ENCODE measurements at places on chromosomes 5 and 9.

- H3K36me3 ChIP-seq = no peaks in the 10 kb centered on the region
- DNase-seq = no peak
- H3K27ac ChIP-seq = peak overlapping the region; percentile 41
- peaks cover 37% of the 10 kb centered on the region for H3K4me1 ChIP-seq
- H3K4me3 ChIP-seq = peak overlapping the region; percentile 40
- H3K27me3 ChIP-seq = no peaks in the 10 kb centered on the region
Measured at GRCh38 chr5:56818450-56819037, 3.2 kb downstream of the MAP3K1 start.

GRCh38 chr9:120099065-120099464 is 480.9 kb downstream of the CDK5RAP2 start:
- H3K4me3 ChIP-seq = no peak overlapping the region
- H3K27ac ChIP-seq = no peak overlapping the region
- no peak for DNase-seq
- H3K27me3 ChIP-seq = no peaks in the 10 kb centered on the region
- no peaks in the 10 kb centered on the region for H3K4me1 ChIP-seq
- no peaks in the 10 kb centered on the region for H3K36me3 ChIP-seq

GRCh38 chr9:114307899-114308267 is 15.0 kb upstream of the ORM1 start:
- H3K36me3 ChIP-seq = no peaks in the 10 kb centered on the region
- H3K27ac ChIP-seq = no peak overlapping the region
- H3K27me3 ChIP-seq = peaks cover 33% of the 10 kb centered on the region
- no peak overlapping the region for H3K4me3 ChIP-seq

DNA sequence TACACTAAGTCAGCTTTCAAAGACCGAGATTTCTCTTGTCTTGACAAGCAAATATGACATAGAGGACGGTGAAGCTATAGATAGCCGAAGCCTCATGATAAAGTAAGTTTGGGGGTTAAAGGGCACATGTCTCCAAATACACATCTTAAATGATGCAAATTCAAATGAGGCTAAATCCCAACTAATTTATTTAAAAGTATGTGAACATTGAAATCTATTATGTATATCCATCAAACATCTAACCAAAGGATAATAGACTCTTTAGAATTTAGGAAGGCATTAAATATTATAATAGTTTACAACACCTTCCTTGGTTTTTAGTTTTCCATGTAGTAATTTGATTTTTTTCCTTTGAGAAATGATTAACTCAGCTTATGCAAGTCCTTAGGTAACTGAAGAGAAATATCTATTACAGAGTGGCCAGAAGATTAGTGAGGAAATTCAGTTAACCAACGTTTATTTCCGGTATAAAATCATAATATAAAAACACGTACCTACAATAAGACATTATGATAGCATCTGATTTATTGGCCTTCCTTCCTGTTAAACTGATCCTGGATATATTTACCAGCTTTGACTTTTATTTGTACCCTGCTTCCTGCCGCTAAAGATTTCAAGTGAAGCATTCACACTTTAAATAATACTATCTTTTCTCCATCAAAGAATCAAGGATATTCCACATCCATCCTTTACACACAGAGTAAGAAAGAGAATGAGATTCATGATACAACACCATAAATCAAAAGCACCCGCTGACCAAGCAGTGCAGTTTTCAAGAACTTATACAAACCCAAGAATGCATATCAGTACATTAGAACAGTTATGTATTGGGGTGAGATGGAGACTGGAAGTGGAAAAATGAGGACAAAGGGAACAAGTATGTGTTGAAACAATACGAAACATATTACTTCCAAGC is 31.9 kb upstream of the F2R start:
- H3K27ac ChIP-seq = no peak overlapping the region
- no peaks in the 10 kb centered on the region for H3K4me1 ChIP-seq
- DNase-seq = no peak
- H3K36me3 ChIP-seq = peaks cover 47% of the 10 kb centered on the region
- no peaks in the 10 kb centered on the region for H3K27me3 ChIP-seq

DNA sequence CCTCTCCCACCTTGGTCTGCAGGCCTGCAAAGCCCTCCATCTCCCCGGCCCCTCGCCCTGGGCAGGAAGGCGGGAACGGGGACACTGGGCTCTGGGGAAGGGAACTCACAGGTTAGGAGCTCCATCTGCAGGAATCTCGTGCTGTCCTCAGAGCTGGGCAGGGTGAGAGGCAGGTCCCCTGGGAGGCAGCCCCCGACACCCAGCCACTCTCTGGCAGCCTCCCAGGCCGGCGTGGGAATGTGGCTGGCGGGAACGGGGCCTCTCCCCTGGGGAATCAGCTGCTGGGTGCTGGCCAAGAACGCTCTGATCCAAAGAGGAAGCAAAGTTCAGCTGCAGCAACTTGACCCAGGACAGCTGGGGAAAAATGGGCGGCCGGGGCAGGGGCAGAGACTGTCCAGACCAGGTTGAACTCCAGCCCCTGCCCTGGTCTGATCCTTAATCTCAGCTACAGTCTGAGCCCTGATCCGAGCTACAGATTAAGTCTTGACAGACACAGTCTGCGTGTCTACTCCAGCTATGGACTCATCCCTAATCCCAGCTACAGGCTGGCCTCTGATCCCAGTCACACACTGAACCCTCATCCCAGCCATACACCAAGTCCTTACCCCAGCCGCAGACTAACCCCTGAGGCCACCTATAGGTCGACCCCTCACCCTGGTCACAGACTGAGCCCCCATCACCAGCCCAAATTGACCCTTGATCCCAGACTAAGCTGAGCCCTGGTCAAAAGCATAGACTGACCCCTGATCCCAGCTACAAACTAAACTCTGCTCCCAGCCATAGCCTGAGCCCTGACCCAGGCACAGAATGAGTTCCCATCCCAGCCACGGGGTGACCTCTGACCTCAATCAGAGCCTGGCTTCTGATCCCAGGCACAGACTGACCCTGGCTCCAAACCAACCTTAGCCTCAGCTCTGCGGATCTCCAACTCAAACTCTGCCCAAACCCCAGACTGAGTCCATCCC is 37.3 kb upstream of the EGFL7 start:
- H3K4me1 ChIP-seq = peaks cover 17% of the 10 kb centered on the region
- no peak overlapping the region for H3K27ac ChIP-seq
- H3K36me3 ChIP-seq = no peaks in the 10 kb centered on the region

All from T-cell (primary cell).